Naive B cell (primary cell): ENCODE measurements at places on chromosomes 5 and 9.

- DNase-seq: no peak
These were observed 95.9 kb downstream of the NLN start for GRCh38 chr5:65817931-65818330.

DNA sequence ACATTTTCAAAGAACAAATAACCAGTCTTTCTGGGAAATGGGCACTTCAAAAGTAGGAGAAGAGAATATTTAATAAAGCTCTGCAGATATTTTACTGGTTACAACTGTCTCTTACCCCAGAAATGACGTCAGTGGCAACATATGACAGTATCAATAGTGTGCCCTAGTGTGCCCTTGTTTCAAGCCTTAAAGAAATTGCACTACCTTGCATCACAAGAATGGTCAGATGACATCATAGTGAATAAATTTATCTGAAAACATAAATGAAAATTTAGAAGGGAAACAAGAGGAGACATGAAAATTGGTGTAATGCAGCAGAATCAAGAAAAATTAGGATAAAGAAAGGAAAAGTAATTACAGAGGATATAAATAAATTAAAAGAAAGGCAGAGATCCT is 176.7 kb downstream of the GNAQ start:
- no peak for DNase-seq

DNA sequence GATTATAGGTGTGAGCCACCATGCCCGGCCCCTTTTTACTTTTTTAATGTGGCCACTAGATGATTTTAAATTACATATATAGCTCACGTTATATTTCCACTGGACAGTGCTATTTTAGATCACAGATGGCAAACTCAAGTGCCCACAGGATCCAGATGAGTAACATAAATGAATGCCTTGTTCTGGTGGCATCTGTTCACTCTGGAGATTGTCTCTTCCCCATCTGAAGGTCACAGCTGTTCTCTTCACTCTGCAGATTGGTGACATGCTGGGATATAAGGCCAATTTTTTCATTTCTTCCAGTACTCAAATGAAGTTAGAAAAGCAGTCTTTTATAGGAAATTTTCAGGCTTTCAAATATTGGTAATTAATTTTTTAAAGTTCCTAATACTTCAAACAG is 160.1 kb downstream of the DOCK8 start:
- DNase-seq: no peak

DNA sequence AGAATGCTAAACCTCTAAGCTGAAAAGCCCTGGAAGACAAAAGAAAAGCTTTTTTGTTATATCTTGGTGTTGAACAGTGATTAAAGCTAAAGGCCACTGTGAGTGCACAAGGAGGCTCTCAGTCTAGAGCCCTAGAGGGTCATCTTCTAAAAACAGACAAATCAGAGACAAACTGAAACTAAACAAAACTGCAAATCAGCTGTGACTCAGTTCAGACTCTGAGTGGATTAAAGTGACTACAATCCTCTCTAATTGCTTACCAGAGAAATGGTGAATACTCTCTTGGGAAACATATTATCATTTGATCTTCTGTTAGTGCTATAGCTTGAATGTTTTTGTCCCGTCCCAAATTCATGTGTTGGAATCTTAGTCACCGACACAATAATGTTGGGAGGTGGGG is 491.9 kb downstream of the CDH18 start:
- no peak for DNase-seq

DNA sequence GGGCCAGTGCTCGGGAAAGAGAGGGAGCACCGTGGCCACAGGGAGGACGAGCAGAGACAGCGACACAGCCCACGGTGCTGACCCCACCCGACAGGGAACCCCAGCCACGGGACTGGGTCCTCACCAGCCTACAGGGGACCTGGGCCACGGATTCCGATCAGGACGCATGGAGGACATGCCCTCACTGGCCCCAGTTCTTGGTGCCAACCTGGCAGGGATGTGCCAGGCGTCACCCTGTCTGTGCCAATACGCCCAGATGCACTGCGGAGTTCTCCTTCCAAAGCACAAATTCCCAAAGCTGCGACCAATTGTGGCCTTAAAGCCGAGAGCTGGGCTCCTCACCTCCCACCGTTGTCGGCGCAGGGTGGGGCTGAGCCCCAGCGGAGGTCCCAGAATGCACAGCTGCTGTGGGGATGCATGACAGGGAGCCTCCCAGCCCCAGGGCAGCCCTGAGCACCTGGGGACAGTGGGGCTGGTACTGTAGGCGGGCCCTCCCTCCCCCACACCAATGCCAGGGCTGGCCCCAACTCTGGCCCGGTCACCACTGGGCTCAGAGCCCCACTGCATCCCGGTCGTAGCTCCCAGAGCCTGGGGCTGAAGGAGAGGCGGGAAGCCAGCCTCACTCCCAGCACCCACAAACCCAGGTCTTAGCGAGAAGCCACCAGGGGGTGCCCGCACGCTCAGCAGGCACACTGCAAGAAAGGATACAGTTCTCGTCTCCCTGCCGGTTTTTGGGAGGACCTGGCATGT is 44.2 kb downstream of the NKD2 start:
- no peak for DNase-seq

GRCh38 chr5:98721231-98721928 is 52.1 kb upstream of the RGMB start:
- no peak for DNase-seq

DNA sequence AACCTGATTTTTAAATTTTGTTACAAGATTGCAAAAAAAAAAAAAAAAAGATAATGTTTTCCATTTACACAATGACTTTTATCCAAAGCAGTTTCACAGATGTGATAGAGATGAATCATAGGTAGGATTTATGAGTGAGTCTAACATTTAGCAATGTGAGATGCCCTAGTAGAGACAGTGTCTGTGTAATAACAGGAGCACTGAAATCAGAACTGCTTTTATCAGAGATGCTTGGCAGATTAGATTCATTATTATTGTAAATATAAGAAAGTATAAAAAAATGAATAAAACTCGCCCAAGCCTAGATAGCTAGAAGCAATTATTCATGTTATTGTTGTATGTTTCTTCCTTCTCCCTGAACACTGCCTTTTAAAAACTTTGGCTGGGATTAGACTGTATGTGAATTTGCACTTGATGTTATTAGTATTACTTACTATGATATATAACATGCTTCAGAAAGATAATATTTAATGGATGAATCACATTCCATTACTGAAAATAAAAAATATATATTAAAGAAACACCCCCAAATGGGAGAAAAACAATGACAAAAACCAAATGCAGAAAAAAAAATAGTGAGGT is 567.3 kb upstream of the KLF4 start:
- DNase-seq: no peak

- no peak for DNase-seq
These were observed 562.7 kb upstream of the DMAC1 start for GRCh38 chr9:8362250-8362649.

- no peak for DNase-seq
These were observed 776.2 kb downstream of the SEMA5A start for GRCh38 chr5:8769631-8770030.

DNA sequence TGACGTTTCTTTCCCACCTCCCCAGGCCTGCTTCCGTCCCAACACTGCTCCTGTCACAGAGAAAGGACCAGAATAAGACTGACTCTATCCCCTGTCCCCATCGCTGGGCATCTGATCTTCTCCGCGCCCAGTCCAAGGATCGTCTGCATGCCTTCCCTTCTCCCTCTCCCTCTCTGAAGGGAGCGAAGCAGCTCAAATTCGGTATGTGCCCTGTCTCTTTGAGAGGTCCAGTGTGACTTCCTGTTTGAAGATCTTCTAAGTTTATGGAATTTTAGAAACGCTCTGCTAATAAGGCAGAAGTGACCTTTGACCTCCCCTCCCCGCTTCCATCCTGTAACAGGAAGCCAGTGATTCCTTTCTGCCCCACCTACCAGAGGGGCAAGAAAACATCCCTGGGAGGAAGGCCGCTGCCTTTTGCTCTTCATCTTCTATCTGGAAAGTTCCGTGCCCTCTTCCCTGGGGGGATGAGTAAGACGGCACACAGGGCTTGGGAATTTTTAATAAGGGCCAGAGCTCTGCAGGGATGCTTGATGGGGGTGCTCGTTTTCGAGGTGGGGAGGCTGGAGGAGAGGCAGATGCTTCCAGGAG is 40.7 kb upstream of the RNU6ATAC start:
- DNase-seq: no peak

- no peak for DNase-seq
These were observed 34.6 kb downstream of the TTC39B start for GRCh38 chr9:15272377-15272928.

DNA sequence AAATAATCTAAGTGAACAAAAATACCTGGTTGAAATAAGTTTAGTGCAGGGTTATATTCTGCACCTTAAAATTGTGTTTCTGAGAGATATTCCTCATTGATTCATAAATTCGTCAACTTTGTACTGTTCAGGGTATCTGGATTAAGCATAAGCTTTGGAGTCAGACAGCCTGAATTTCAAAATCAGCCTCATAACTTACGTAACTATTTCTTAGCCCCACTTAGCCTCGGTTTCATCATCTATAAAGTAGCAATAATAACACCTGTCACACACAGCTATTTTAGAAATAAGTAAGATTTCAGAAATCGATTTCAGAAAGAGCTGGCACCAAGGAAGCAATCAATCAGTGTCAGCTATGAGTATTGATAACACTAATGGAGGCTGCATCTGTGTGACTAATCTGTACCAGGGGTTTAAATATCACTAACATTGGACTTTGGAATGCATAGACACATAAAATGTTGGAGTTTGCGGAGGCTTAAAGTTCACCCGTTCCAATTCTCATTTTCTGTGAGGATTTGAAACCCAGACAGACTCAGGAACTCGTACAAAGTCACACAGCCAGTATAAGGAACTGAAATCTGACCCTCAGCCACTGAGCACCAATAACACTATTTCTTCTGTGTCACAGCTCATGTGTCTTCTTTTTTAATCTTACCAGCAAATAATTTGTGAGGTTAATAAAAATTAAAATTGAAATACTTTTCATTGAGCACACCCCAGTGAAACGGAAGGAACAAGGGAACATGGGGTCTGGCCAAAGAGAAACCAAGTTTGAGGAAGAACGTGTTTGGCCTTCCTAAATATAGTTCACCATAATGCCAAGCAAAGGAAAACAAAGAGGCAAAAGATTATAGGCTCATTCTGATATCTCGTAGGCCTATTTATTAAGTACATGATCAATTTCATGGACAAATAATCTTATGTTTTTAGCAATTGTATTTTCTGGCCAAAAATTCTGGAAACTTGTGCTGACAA is 194.4 kb upstream of the PTGER4 start:
- DNase-seq: peak; percentile 43

- no peak for DNase-seq
These were observed 502.0 kb upstream of the KLF4 start for GRCh38 chr9:107991581-107991980.

GRCh38 chr9:79895232-79895631 is 323.5 kb downstream of the TLE4 start:
- DNase-seq: no peak

GRCh38 chr9:85212887-85213286 is 528.9 kb downstream of the AGTPBP1 start:
- no peak for DNase-seq

DNA sequence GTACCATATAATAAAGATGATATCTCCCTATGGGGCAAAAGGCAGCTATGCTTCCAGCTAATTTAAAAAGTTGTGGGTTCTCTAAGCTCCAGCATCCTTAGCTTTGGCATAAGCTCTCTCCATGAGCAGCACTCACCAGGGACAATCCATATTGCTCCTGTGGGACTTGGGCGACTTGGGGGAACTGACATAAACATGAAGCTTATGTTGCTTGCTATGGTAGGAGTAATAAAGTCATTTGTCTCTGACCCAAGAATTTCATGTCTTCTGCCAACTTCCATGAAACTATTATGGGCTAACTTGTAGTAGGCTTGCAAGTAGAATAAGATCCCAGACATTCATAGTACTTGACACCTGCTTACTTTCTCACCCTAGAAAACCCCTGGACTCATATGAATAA is 36.2 kb upstream of the TLE4 start:
- DNase-seq: no peak

GRCh38 chr5:134409321-134409720 is 2.4 kb downstream of the CDKN2AIPNL start:
- no peak for DNase-seq

GRCh38 chr5:109767184-109767995 is 77.7 kb downstream of the MAN2A1 start:
- no peak for DNase-seq
